SHP77 treated with DMSO at 0.1 percent for 48 hours (cell line): ENCODE measurements at places on chromosomes 4 and X.

- DNase-seq = no peak
These were observed 498.1 kb downstream of the NLGN4X start for GRCh38 chrX:5730556-5730955.

- no peak for DNase-seq
These were observed 23.4 kb downstream of the ABHD18 start for GRCh38 chr4:127988638-127989037.

DNA sequence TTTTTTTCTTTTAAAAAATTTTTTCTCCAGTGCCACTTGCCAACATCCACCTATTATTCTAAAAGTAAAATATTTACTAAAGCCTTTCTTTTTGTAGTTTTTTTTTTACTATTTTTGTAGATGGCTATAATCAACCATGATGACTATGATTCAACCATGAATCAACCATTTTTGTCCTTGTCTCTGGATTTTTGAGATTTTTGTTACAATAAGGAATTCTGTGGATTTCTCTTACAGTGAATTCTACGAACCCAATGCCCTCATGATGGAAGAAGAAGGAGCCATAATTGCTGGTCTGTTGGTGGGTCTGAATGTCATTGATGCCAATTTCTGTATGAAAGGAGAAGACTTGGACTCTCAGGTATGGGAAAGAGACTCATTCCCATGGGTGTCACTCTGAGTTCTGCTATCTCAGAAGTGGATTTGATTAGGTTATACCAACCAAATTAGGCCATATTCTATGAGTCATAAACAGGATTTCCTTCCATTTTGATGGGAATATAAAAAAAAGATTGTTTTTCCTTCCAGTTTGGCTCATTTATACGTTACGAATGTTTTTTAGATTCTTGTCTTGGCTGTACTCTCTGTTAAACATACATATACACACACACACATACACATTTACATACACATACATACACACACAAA lies 46.7 kb downstream of the RUFY3 start:
- DNase-seq = no peak

- DNase-seq = no peak
These were observed 267.4 kb downstream of the IL1RAPL2 start for GRCh38 chrX:104833401-104833800.

DNA sequence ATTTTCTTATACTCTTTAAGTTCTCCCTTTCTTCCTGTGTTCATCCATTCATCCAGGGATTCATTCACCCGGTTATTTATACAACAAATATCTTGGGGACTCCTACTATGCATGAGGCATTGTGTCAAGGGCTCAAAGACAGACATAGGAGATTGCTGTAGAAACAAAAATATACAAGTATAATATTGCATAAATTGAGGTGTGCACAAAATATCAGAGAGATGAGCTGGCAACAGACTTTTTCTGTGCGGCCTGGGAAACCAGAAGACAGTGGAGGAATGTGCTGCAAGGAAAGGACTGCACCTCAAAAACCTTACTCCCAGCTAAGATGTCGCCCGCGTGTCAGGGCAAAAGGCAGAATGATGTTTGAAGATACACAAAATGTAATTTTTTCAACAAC lies 9.6 kb downstream of the OTOP1 start:
- no peak for DNase-seq

GRCh38 chr4:140266958-140267568 lies 106.4 kb upstream of the SCOC start:
- DNase-seq = no peak

GRCh38 chr4:104519588-104519987 lies 24.9 kb upstream of the CXXC4 start:
- no peak for DNase-seq

DNA sequence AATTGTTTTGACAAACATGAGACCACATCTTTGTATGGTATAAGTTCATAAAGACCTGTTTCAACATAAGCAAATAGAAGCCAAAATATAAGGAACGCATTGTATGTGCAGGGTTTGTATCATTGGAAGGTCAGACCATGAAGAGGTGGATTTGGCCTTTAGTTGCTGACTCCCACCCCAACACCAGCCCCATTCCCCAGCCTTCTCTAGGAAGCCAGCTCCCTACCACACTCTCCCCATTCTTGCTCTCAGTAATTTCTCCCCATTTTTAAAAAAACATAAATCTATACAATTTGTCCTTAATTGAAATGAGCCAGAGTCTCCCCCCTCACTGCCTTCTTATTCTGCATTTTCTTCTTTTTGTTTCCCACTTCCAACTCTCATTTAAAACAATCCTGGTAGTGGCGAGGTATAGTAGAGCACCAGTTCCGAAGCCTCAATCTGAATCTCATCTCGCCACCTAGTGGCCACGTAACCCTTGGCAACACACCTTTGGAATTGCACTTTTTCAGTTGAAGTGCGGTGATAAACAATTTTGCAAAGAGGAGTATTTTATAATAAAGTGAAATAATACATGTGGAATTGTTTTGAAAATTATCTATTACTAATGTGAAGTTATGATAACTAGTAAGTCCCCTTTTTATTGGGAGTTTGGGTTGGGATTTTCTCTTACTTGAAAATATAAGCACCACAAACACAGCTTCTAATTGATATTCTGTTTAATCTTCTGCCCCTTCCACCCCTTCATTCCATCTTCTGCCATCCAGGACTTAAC lies 126.6 kb downstream of the ASB9 start:
- no peak for DNase-seq

DNA sequence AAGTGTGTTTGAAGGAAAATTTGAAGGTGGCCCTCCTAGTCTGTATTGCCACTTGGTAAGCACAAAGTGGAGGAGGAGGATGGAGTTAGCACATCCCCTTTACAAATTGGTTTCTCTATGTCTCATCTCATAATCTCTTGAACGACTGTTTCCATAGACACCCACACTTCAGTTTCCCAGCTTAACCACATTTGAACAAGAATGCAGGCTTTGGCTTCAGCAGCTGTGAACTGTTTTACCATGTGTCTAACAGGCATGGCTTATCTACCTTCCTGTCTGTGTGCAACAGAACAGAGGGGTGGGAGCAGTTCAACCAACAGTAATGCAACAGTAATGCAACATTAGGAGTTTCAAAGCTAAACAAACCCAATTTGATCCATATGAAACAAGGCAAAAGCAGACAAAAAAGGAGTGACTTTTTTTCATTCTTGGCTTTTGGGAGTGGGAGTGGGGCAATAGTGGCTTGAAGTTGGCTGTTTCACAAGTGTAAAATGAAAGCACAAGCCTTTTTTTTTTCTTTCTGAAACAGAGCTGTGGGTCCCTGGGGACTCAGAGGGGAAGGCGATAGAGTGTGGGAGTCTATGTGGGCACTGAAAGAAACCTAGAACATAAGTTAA lies 108.0 kb downstream of the ITM2A start:
- DNase-seq = no peak
